ENCODE measurements at places on chromosomes 11 and 22.

- no peak for DNase-seq
Measured at GRCh38 chr11:107722662-107723061, 10.8 kb upstream of the SLN start.

DNA sequence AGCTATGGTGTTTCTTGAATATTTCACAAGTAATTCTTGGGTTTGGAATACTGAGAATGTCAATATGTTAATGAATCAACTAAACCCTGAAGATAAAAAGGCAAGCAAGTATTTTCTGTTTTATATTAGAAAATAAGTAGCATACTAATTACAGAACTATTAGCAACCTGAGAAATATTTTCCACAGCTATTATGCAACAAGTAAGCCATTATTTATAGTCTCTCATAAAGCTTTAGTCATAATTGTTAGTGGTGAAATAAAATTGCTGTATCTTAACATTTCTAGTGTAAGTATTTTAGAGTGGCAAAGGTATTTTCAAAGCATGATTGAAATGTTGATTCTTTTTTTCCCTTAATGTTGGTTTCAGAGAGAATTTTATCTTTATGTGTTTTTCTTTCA is 53.3 kb downstream of the FAR1 start:
- DNase-seq: no peak

DNA sequence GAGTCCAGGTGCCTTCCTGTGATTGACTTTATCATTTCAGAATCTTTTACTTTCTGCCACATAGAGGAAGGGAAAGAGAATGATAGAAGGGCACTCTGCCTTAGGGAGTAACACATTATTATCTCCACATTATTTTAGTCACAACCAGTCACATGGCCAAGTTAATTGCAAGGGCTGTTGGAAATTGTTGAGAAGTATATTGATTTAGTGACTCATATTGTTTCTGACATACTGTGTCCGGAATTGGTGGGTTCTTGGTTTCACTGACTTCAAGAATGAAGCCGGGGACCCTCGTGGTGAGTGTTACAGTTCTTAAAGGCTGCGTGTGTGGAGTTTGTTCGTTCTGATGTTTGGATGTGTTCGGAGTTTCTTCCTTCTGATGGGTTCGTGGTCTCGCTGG is 8.7 kb downstream of the OR51B4 start:
- DNase-seq: no peak

GRCh38 chr11:75869661-75870455 is 54.8 kb downstream of the UVRAG start:
- no peak for DNase-seq

DNA sequence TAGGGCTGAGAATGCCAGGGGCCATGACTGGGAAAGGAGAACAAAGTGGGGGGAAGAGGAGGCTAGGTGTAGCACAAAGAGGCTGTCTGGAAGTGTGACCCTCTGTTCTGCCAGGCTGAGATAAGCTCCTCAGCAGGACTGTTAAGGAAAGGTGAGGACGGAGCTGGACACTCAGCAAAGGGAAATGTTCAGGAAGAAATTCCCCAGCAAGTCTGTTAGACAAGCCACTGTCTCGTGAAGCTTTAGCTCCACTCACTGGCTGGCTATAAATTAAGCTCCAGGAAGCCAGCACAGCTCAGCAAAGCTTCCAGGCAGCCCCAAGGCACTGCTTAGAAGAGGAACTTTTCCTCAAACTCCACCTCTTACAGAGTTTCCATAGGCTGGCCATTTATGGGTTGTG is 181.2 kb upstream of the API5 start:
- no peak for DNase-seq

DNA sequence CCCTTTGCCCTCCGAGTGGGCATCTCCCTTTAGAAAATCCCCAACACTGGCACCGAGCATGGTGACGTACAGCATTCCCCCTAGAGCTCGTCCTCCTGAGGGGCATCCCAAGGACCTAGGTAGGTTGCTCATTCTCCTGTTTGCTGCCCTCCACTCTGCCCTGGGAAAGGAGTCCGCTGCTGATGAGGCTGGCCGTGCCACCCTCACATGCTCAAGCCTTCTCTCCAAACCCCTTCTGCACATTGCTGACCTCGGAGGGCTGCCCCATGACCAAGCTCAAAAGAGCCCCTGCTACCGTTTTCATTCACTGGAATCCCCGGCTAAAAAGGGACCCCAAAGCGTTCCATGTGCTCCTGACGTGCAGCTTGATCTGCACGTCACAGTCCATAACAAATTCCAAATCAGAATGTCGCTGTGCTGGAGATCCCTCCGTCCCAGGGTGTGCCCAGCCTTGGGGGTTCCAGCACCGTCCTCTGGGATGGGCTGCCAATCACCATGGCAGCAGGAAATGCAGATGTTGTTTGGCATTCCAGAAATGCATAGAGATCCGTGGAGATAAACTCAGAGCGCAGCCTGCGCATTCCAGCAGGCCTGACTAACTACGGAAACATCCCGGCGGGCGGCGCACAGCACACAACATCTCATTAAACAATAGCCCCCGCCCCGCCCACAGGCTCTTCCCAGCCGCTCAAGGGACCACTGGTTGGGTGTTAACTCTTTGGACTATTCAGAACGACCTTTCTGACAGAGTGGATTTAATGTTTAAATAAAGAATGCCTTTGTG is 26.3 kb upstream of the GNB1L start:
- DNase-seq: peak; percentile 26

DNA sequence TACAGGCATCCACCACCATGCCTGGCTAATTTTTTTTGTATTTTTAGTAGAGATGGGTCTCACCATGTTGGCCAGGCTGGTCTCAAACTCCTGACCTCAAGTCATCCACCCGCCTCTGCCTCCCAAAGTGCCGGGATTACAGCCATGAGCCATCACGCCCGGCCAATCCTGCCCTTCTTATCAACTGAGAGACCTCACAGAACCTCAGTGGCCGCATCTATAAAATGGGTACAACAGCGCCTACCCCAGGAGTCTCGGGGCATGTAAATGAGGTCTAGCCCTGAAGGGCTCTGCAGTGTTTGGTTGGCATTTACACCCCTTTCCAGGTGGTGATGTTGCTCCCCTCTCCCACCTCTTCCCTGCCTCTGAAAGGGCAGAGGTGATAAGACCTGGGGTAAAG is 11.7 kb downstream of the SYNGR1 start:
- no peak for DNase-seq

DNA sequence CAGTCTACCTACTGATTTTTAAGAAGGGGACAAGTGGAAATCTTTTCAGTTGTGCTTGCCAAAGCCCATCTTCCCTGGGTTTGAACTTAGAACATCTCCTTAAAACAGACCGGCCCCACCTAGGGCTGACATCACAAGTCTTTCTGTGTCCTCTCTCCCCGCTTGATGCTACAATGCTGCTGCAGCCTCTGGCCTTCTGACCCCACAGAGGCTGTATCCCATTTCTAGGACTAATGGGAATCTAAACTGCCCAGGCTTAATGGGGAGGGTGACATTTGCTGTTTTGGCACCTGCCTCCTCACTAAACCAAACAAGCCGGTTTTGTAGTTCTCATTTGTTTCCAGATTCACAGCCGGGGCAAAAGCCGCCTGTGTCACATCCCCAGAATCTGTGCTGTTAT is 121.3 kb upstream of the CADM1 start:
- DNase-seq: no peak

GRCh38 chr11:26329206-26329605 is 2.7 kb upstream of the ANO3 start:
- no peak for DNase-seq

DNA sequence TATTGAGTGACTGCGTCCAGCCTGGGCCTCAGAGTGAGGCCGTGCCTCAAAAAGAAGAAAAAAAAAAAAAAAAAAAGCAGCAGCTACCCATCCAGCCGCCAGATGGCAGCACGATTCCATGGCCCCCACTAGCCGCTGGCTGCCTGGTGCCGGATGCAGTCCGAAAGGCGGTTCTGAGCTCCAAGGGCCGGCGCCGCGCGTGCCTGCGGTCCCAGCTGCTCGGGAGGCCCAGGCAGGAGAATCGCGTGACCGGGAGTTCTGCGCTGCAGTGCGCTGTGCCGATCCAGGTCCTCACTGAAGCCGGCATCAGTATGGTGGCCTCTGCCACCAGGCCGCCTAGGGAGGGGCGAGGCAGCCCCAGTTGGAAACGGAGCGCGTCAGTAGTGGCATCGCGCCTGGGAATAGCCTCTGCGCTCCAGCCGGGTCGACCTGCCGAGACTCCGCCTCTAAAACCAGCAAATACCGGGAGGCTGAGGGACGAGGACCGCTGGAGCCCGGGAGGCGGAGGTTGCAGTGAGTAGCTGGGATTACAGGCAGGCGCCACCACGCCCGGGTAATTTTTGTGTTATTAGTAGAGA is 19.3 kb downstream of the SCARF2 start:
- no peak for DNase-seq

DNA sequence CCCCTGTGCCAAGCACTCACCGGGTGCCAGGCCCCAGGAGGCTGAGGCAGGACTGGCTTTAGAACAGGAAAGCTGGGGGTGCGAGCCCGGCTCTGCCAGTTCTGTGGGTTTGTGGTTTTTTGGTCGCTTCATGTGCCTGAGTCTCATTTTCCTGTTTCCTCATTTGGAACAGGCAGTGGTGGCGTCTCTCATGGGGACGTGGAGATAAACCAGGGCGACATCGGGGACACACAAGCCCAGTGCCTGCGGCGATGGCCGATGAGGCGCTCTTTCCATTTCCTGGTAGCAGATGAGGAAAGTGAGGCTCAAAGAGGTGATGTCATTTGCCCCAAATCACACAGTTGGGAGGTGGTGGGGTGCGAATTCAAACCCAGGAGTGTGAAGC is 20.8 kb upstream of the CHKA start:
- DNase-seq: no peak

- no peak for DNase-seq
Measured at GRCh38 chr11:36373016-36374010, 77.2 kb downstream of the PRR5L start.

- DNase-seq: no peak
Measured at GRCh38 chr11:86978756-86979608, 23.8 kb upstream of the FZD4 start.

DNA sequence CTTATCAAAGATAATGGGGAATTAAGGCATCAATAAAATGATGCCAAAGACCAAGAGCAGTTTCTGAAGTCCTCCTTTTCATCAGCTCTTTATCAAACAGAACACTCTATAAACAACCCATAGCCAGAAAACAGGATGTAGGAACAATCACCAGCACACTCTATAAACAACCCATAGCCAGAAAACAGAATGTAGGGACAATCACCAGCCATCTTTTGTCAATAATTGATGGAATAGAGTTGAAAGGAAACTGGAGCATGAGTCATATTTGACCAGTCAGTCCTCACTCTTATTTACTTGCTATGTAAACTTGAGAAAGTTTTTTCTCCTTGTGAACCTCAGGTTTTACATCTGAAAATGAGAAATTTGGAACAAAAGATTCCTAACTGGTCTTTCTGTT is 10.0 kb downstream of the MS4A2 start:
- no peak for DNase-seq

- no peak for DNase-seq
Measured at GRCh38 chr11:86774417-86774816, 25.9 kb upstream of the PRSS23 start.

DNA sequence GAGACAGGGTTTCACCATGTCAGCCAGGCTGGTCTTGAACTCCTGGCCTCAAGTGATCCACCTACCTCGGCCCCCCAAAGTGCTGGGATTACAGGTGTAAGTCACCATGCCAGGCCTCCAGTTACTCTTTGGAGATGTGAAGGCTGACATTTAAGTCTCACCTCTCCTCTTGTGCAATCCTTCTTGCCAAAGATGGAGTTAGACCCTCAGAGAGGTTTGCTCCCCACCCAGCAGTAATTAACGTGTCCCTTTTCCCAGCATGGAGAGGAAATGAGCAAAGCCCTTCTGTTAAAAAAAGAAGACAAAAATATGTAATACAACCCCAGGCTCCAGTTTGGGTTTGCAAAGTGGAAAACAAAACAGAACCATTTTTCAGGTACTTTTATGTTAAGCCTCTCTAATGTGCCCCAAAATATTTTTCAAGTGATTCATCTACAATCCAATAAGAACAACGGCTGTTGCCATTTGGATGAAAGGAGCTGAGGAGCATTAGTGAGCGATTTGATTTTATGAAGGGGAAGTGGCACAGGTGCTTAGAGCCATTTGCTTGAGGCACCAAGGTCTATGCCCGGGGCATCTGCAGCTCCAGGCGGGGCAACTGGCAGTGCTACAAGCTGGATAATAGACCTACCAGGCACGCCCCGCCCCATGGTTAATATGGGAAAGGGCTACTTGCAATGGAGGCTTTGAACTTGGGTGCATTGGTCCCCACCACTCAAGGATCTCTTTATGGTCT is 57.2 kb downstream of the GRIK4 start:
- DNase-seq: no peak

GRCh38 chr11:78532991-78533390 is 41.7 kb downstream of the NARS2 start:
- DNase-seq: no peak

- no peak for DNase-seq
Measured at GRCh38 chr11:113174882-113175281, 139.5 kb upstream of the TTC12 start.

- no peak for DNase-seq
Measured at GRCh38 chr11:70415642-70416395, 17.5 kb downstream of the CTTN start.

- DNase-seq: no peak
Measured at GRCh38 chr11:115656669-115657068, 152.5 kb upstream of the CADM1 start.

DNA sequence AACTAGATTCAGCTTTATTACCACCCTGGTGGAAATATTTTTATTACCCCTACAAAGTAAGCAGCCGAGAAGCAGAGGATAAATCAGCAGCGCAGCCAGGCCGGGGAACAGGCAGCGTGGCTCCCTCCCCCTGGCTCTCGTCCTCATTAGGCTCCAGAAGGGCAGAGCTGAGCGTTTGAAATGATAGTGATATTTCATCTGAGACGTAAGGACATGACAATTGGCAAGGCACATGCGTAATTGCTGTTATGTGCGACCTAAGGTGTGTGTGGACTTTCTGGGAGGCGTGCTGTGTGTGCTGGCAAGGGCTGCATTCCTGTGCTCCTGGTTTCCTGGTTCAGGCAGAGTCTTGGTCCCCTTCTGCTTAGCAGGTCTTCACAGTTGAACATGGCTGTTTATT is 247.8 kb downstream of the TBC1D22A start:
- no peak for DNase-seq

DNA sequence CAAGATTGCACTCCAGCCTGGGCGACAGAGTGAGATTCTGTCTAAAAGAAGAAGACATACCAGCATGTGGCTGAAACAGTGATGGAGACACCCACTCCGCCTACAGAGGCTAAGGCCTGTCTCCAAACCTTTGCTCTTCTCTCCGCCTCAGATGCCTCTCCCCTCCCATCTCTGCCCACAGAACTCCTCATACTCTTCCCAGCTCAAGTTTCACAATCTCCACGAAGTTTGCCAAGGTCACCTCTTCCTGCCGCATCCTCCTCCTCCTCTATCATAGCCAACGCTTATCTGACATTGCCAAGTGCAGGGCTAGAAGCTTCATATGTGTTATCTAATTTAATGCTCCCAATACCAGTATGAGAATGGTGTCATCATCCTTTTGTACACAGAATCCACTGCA is 25.9 kb upstream of the FBLN1 start:
- DNase-seq: no peak

Measured in epithelial cell of prostate (primary cell).